ENCODE measurements at places on chromosomes 3 and 15. TPM values are rescaled to one million over a fixed set of nuclear protein-coding genes. Genes with fewer than 3 reads are reported as not detected.

- peak; percentile 89 for DNase-seq
Measured at GRCh38 chr15:78618490-78618934, 2.3 kb downstream of the CHRNA3 start.

DNA sequence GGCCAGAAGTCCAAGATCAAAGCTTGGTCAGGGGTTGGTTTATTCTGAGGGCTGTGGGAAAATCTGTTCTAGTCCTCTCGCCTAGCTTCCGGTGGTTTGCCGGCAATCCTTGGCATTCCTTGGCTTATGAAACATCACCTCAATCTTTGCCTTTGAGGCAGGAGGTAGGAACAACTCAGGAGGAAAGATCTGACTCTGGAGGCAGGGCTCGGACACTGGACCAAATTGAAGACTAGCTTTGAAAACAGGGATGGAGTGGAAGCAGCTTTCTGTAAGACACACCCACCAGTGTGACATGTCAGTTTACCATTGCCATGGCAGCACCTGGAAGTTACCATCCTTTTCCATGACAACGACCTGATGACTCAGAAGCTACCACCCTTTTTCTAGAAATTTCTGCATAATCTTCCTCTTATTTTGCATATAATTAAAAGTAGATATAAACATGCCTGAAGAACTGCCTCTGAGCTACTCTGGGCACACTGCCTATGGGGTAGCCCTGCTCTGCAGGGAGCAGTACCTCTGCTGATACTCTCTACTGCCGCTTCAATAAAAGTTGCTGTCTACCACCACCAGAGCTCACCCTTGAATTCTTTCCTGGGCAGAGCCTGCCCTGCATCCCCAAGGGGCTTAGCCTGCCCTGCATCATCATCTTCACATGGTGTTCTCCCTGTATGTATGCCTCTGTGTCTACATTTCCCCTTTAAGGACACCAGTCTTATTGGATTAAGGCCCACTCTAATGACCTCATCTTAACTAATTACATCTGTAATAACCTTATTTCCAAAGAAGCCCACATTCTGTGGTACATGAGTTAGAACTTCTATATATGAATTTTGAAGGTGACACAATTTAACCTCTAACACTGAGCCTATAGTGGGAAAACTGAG lies 38.3 kb upstream of the TM4SF4 start:
- no peak for DNase-seq

- DNase-seq, result no peak
Measured at GRCh38 chr3:7841451-7841850, 660.2 kb upstream of the LMCD1 start.

DNA sequence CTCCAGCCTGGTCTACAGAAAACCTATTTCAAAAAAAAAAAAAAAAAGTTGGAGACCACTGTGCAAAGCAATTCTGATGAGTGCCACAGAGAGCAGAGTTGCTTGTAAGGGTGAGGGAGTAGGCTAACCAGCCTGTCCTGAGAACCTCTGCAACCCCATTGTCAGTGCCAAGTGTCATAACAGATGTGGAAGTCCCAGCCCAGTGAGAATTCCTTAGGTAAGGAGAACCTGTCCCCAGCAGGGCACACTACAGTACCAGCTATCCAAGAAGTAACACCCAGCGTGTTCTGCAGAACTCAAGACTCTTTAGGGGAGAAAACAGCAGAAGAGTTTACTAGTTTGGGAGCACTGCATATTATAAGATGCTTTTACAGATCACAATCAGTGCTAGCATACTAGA lies 156.3 kb downstream of the LIPC start:
- no peak for DNase-seq

- DNase-seq, result no peak
Measured at GRCh38 chr3:39064646-39065045, 12.8 kb downstream of the WDR48 start.

DNA sequence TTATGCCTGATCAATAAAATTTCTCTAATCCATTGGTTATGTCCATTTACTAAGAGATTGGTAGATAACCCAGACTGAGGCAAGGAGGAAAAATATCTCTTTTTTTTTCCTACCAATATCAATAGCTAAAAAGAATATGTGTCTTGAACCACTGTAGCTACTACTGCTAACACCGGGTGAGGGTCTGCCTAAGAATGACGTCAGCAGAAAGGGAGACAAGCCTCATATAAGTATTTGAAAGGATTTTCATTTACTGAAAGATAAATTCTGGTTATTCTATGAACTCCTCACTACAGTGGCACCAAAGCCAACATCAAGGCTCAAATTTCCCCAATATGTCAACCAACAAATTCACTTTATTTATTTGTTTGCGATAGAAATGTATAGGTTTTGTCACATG lies 389.0 kb upstream of the ALCAM start:
- DNase-seq, result no peak

DNA sequence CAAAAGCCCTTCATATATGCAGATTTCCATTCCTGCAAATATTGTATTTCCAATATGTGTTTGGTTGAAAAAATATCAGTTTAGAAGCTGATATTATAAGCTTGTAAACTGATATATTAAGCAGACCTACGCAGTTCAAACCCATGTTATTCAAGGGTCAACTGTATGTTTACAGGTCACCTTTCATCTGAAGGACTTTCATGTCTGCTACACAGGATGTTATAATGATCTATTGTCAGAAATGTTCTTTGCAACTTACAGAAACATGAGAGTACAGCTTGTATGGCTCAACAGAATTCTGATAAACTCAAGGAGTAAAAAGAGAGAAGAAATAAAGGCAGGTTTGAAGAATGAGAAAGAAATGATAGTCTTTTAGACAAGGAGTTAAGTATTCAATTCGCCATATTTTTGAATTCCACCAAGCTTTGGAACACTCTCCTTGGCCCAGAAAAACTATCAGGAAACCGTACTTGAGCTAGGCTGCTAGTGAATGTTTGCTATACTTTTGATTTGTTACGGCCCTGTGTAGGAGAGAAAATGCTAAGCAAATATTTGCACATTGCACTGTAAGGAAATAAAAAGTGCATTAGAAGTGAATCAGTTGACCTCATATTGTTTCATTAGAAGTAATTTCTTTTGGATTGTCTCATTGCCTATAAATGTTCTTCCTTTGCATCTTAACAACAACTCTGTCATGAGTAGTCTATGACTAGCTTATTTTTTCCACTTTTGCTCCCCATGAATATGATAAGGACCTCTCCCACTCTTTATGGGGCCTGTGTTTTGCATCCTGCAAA lies 81.2 kb downstream of the NEK11 start:
- DNase-seq, result no peak

DNA sequence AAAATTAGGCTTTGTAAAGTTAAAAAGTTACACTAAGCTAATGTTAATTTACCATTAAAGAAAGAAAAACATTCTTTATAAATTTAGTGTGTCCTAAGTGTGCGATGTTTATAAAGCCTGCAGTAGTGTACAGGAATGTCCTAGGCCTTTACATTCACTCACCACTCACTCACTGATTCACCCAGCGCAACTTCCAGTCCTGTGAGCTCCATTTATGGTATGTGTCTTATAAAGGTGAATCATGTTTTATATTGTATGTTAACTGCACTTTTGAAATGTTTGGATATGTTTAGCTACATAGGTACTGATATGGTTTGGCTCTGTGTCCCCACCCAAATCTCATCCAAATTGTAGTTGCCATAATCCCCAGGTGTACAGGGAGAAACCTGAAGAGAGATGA lies 549.7 kb upstream of the EPHA6 start:
- no peak for DNase-seq

DNA sequence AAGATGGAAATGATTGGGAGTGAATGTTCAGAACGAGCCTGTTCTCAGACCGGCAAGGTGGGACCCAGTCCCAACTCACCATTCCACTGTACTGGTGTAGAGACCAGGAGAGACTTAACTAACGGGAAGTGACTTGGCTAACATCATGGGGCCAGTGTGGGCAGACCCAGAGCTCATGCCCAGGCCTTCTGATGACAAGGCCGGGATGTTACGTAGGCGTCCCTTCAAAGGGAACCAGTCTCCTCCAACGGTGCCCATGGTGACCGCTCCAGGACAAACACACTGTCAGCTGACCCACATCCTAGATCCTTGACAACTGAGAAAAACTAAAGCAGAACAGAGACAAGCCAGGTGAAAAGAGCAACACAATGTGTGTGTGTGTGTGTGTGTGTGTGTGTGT lies 128.4 kb upstream of the HACD2 start:
- DNase-seq, result no peak

DNA sequence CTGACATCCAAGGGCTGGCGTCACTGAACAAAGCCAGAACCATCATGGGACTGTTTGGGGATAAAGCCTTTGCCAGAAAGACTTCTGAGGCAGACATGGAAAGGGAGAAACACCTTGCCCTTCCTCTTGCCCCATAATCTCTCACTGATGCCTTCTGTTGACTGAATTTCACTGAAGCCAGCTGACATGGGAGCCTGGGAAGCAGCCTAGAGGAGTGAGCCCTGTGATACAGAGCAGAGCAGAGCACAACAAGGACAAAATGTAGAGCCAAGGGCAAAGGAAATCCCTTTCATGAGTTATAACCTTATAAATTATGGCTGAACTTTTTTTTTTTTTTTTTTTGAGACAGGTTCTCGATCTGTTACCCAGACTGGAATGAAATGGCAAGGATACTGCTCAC lies 9.8 kb upstream of the CNOT10 start:
- no peak for DNase-seq

- no peak for DNase-seq
Measured at GRCh38 chr3:189167027-189167766, 4.6 kb upstream of the TPRG1 start.

OIP5 gene
- polyA plus RNA-seq, result 4.3 TPM

SLC35A5 gene
- polyA plus RNA-seq, result 38.9 TPM

PLSCR4 gene
- polyA plus RNA-seq, result 17.0 TPM

CIP2A gene
- polyA plus RNA-seq, result 12.7 TPM

ACTRT3 gene
- polyA plus RNA-seq, result 3.0 TPM

CERS3 gene
- not detected for polyA plus RNA-seq

ZIC1 gene
- polyA plus RNA-seq, result not detected

CDC25A gene
- 6.5 TPM for polyA plus RNA-seq
